Upper lobe of right lung (tissue), 1 donor: ENCODE measurements at places on chromosomes 1 and 21. TPM values are rescaled to one million over a fixed set of nuclear protein-coding genes. Genes with fewer than 3 reads are reported as not detected.
A peak's percentile ranks its signal among the peaks of the same experiment; 100 is the strongest.

- DNase-seq = peak; percentile 88
Measured at GRCh38 chr1:35573198-35574124, at the start of gene TFAP2E. Gene TFAP2E, plus strand, starts transcription at chr1:35573314. Its CDS starts 264 bp downstream, at chr1:35573578.

TRNP1 gene
- total RNA-seq = 16.2 TPM

DNA sequence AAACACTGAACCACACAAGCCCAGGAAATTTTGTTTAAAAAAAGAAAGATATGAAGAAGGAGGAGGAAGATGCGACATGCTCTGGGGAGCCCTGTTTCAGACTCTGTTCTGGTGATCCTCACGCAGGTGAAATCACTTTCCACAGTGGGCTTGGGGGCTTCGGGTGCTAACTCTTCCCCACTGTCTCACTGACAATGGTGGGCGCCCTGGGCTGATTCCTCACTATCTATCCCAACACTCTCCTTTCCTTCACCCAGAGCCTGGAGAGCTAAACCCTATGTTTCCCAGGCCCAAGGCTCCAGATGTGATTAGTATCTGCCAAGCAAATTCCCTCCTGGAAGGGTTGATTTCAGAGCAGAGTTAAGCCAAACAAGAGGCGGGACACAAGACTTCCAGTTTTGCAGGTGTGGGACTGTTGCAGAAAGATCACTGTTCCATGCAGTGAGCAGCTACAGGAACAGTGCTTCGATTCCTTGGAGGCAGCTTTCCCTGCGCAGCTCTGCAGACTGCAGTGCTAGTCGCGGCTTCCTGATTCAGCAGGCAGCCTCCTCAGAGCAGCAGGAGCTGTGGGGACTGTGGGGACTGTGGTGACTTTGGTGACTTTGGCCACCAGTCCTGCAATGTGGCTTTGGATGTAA lies 168.3 kb downstream of the RHOU start:
- no peak for DNase-seq

DNA sequence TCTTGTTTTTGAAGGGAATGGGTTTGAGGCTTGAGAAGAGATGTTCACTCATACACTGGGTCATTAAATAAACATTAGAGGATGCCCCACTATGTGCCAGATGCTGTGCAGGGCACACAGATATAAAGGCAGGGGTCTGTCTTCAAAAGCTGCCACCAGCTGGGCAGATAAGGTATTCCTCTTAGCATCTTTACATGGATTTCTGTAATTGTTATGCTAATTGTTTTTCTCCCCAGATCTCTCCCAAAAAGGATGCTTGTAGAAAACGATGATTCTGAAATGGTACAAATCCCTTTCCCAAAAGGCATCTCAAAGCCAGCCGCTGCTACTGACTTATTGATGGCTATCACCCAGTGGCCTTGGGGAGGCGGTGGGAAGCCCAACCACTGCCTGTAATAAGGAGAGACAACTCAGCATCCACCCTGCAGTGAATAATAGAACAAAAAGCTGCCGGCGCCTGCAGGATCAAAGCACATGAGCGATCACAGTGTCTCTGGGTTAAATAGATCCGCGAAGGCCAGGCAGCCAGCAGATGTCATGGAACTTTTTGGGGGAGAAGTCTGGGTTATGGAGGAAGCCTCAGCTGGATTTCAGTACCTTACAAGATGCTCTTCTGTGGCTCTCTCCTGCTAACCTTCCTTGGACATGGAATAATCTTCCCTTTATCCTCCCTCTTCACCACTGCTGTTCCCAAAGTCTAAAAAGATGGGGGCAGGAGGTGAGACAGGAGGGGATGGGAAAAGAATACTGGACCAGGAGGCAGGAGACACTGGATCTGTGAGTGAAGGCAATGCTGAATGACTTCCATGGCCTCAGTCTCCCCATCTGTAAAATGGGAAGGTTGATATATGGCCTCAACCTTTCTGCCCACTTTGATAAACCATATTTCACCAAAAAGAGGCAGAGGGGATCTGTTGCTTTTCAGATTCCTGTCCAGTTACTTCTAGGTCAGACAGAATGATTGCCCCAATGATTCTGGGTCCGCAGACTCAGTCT lies 54.8 kb upstream of the CD34 start:
- DNase-seq = no peak

ECE1 gene
- total RNA-seq = 108 TPM

DNA sequence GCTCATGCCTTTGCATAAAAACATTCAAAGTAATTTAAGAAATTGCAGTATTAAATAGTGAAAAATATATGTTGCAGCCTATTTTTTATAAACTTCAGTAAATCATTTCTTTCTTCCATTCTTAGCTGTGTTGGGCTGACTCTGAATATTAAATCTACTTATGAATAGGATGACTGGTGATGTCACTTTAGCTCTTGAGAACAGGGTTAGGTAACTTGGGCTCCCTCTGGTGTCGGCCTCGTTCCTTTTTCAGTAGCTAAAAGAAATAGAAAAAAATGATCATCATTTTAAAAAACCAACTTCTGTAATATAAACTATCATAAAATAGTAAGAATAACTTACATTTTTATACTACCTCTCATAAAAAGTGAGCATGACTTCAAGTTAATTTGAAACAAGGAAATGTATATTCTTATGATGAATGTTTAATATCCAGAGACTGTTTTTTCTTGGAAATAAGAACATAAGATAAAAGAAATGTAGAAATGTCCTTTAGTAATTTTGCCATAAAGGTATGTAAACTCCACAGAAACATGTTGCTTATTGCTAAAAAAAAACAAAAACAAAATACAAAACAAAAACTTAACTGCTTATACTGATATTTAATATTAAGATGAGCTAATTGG lies 26.8 kb upstream of the NCAM2 start:
- no peak for DNase-seq

- DNase-seq = no peak
Measured at GRCh38 chr1:173295995-173296394, 88.9 kb upstream of the TNFSF4 start.

GRCh38 chr1:18396247-18396980 lies 84.3 kb upstream of the KLHDC7A start:
- DNase-seq = no peak

- DNase-seq = no peak
Measured at GRCh38 chr1:67896826-67897225, 63.6 kb upstream of the GNG12 start.

RXFP4 gene
- not detected for total RNA-seq

- DNase-seq = no peak
Measured at GRCh38 chr1:36924282-36924811, 110.0 kb downstream of the GRIK3 start.

DNA sequence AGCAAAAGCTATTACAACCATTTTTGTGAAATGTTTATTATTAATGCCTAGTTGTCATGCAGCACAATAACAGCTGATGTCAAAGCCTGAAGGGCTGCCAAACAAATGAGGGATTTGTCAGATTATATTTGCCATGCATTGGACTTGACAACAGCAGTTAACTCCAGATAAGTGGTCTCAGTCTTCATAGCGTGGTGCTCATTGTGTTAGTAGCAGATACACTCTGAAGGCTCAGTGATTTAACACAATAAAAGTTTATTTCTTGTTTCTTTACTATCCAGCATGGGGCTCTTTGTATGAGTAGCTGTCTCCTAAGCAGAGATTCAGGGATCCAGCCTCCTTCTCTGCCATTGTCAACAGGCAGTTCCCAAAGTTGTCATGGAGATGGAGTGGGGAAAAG lies 76.0 kb upstream of the PTGFRN start:
- DNase-seq = no peak

RGS13 gene
- total RNA-seq = 4.7 TPM

FAM3B gene
- total RNA-seq = 5.2 TPM

PSRC1 gene
- 2.9 TPM for total RNA-seq

DNA sequence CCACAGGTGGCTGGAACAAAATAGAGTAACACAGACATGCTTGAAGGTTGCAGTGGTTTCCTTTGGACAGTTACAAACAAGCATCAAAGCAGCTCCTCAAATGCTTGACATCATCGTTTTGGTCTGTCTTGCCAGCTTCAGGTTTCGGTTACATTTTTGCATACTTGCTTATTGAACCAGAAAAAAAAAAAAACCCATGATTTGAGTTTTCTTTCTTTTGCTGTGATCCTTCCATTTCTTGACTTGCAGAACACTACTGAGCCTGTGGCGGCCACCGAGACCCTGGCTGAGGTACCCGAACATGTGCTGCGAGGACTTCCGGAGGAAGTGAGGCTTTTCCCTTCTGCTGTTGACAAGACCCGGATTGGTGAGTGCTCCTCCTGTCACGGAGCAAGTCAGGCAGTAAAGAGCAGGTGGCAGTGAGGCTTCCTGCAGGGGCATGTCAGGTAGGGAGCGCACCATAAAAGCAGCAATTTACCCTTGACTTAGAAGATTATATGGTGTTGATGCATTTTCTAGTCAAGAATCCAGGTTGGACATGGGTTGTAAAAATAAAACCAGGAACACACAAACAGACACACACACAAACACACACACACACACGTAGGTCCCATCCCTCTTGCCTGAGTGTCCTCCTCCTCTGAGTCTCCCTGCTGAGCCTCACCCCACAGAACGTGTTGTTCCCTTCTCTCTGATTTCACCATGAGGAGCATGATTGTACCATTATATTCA lies 30.9 kb downstream of the PRDM2 start:
- DNase-seq = peak; percentile 66

OR2L8 gene
- not detected for total RNA-seq

DENND2C gene
- 2.3 TPM for total RNA-seq

DNA sequence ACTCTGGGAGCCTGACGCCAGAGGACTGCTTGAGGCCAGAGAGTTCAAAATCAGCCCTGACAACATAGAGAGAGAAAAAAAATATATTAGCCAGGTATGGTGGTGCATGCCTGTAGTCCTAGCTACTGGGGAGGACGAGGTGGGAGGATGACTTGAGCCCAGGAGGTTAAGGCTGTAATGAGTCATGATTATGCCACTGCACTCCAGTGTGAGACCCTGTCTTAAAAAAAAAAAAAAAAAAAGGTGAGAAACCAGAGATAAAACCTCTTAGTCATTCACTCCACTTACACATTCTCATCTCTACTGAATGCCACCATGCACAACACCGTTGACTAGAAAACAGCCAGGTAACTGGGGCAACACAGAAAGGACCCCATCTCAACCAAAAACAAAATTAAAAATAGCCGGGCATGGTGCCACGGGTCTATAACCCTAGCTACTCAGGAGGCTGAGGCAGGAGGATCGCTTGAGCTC lies 178.1 kb downstream of the SLC45A1 start:
- DNase-seq = no peak

DNA sequence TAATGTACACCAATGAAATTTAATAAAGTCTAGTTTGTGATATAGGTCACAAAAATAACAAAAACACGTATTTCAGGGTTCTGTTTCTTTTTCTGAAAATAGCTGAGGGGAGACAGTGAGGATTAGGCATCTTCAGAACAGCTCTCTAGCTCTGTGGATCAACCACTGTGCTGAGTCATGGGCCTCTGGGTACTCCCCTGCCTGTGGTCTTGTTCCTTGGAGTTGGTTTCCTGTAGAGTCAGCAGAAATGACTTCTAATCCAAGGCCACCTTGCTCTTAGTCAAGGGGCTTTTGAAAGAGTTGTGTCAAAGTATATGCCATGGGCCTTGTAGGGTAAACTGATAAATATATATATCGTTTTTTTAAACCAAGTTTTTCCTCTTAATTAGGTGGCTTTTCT lies 141.8 kb upstream of the ZRANB2 start:
- no peak for DNase-seq

- DNase-seq = no peak
Measured at GRCh38 chr21:31418377-31419001, 74.4 kb upstream of the TIAM1 start.

GRCh38 chr21:38965910-38966504 lies 160.3 kb downstream of the ETS2 start:
- peak; percentile 78 for DNase-seq

PLCH2 gene
- total RNA-seq = 2.4 TPM

FRRS1 gene
- total RNA-seq = 6.8 TPM

GRCh38 chr1:157004327-157004726 lies 41.2 kb downstream of the ARHGEF11 start:
- DNase-seq = no peak

- DNase-seq = no peak
Measured at GRCh38 chr1:31980835-31981455, 32.7 kb upstream of the KHDRBS1 start.

LGR6 gene
- total RNA-seq = 1.8 TPM

HOOK1 gene
- 18.5 TPM for total RNA-seq

- no peak for DNase-seq
Measured at GRCh38 chr1:245788269-245788668, 633.5 kb downstream of the KIF26B start.

DNA sequence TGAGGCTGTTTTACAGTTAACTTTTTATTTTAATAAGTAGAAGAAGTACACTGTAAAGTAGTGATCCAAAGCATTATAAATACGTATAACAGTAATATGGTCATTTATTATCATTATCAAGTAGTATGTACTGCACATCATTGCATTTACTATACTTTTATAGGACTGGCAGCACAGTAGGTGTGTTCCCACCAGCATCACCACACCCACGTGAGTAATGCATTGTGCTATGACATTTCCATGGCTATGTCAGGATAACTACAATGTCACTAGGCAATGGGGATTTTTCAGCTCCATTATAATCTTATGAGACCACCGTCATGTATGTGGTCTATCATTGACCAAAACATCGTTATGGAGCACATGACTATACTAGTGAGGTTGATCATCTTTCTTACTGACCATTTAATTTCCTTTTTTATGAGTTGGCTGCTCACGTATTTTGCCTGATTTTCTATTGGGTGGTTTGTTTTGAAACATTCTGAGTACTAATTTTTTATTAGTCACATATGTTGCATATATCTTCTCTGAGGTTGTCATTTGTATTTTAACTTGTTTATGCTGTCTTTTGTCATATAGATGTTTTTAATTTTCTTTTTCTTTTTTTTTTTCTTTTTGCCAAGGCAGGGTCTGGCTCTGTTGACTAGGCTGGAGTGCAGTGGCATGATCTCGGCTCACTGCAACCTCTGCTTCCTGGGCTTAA lies 25.3 kb upstream of the SHCBP1L start:
- no peak for DNase-seq

DNA sequence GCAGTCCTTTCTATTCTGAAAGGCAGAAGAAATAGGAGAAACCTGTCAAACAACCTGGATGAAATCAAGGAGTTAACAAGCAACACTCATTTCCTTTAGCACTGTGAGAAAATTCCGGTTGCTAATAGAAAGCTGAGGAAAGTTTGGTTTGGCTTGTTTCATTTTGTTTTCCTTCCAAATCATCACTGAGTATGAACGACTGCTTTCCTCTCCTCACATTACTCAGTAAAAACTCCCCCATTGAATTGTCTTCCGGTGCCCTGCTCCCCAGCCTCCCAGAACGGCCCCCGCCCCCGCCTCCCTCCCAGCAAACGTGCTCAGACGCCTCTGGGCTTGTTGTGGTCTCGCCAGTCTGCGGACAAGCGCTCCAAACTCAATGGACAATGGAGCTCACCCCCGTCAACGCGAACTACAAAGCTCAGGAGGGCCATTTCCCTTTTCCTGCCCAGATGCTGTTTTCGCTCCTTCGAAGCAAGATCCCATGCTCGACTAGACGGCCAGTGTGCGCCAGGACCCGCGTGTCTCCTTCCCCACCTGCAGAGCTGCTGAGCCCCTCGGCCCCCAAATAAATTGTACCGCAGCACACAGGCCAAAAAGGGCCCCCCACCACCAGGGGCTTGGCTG lies 747 bp downstream of the STX6 start:
- peak; percentile 84 for DNase-seq
